Astrocyte of the cerebellum (primary cell): ENCODE measurements at places on chromosomes 7 and 10.

- DNase-seq = no peak
Observed at GRCh38 chr10:15856328-15857015, 3.8 kb downstream of the MINDY3 start.

GRCh38 chr7:74625446-74625845 is 32.1 kb upstream of the GTF2I start:
- DNase-seq = no peak

DNA sequence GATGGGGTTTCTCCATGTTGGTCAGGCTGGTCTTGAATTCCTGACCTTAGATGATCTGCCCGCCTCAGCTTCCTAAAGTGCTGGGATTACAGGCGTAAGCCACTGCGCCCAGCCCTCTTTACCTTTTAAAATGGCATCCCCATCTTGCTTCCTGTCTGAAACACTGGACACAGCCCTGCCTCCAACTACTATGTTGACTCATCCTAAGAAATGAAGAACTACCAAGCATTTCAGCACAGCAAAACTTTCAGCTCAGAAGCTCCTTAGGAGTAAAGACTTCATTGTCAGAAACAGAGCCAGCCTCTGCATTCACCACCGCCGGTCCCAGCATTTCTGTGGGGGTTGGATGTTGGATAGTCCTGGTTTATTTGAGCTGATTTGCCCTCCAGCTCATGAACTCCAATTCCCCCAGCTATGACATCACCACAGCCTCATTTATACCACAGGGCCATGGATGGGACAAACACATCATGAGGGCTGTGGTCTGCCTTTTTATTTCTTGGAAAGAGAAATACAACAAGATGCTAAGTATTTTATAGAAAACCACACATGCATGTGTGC is 123.5 kb downstream of the ADCY1 start:
- DNase-seq = peak; percentile 3

- DNase-seq = no peak
Observed at GRCh38 chr10:111158595-111158994, 81.8 kb downstream of the ADRA2A start.
